ENCODE measurements at places on chromosomes 1 and 21.

GRCh38 chr1:25924454-25924853 is 18.2 kb upstream of the STMN1 start:
- no peak for DNase-seq

GRCh38 chr1:212106286-212106792 is 70.8 kb downstream of the DTL start:
- DNase-seq, result no peak

DNA sequence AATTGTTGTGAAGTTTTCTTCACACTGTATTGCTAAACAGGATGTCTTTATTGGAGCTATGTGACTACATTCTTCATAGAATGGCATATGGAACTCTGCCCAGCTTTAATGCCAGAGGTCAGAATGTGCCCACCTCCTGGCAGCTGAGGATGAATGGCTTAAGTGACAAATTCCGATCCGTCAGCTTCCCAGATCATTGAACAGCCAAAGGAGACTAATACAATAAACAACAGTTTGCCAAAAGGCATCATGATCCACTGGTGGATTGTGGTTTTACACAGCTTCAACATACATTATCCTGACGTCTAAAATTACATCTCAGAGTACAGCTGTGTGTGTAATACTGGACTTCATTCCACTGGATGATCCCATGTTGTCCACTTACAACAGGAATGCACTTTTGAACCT is 68.7 kb upstream of the C1orf105 start:
- DNase-seq, result no peak

GRCh38 chr1:216224233-216224632 is 199.0 kb downstream of the USH2A start:
- no peak for DNase-seq

- DNase-seq, result no peak
Observed at GRCh38 chr21:43189936-43190335, 21.1 kb downstream of the CRYAA start.

GRCh38 chr1:3662080-3662671 is 9.9 kb downstream of the TP73 start:
- DNase-seq, result no peak

DNA sequence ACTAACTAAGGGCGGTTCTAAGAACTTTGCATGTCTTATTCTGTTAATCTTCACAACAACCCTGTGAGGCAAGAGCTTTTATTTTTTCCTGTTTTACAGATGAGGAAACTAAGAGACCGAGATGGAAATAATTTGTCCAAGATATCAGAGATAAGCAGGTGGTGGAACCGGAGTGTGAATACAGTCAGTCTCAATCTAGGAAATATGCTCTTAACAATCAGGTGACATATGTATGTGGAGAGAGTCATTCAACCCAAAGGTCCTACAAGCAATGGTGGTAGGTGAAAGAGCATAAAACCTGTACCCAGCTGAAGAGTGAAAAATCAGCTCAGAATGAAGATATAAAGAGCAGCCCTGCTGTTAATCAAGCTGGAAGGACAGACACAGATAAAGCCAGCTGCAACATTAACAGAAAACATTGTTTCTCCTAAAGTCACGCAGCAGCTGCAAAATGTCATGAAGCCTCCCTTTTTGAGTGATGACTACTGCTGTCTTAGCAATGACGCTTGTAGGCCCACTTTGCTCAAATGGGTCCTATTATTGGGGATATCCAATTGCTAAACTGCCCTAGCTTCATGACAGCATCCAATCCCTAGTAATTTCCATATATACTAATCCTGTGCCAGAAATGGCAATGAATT is 30.5 kb upstream of the FCAMR start:
- no peak for DNase-seq

- no peak for DNase-seq
Observed at GRCh38 chr1:31639543-31639942, 5.1 kb downstream of the PEF1 start.

DNA sequence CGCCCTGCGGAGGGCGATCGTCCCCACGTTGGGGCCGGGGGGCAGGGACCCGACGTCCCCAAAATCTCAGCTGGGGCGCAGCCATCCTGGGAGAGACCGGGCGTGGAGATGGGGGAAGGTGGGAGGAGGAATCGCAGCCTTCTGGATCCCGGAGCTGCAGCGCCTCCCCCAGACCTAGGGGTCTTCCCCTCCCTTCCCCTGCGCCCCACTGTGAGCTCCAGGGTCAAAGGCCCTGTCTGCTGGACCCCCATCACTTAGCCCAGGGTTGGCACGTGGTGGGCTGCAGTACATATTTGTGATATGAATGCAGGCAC is 90.2 kb upstream of the VAMP3 start:
- DNase-seq, result no peak

GRCh38 chr1:161311595-161312181 is 1.9 kb upstream of the MPZ start:
- no peak for DNase-seq

Measured in stimulated activated CD4-positive, alpha-beta T cell treated with anti-CD3 and anti-CD28 coated beads, Interleukin-4, amount 100 ng/mL, for 4 hours (primary cell).